Activated CD4-positive, alpha-beta T cell treated with anti-CD3 and anti-CD28 coated beads, Interleukin-2, Interleukin-4, amounts not matched to agents 100 ng/mL and 50 ng/mL, durations not matched to agents 16 hours and 8 hours (primary cell): ENCODE measurements at places on chromosomes 5 and 9.

- DNase-seq: no peak
Observed at GRCh38 chr5:133643365-133643764, 31.0 kb upstream of the FSTL4 start.

DNA sequence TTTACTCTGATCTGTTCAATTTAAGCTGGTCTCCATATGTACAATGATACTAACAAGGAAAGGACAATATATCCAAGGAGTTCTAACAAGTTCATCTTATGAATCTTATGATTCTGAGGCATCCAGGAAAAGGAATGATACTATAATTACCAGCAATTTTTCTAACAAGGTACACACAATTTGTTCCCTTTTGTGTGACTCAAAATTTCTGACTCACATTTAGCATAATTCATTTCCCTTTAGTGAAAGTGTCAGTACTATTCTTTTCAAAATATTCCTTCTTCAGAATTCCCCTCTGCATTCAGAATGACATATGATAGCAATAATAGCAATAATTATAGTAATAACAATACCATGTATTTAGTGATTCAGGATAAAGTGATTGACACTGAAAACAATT lies 594.8 kb downstream of the DMRTA1 start:
- no peak for DNase-seq

GRCh38 chr5:94161801-94162200 lies 420.4 kb upstream of the POU5F2 start:
- DNase-seq: no peak

GRCh38 chr9:136815422-136815782 lies 7.7 kb downstream of the RABL6 start:
- DNase-seq: no peak

GRCh38 chr9:95736370-95736769 lies 139.1 kb upstream of the ERCC6L2 start:
- no peak for DNase-seq

DNA sequence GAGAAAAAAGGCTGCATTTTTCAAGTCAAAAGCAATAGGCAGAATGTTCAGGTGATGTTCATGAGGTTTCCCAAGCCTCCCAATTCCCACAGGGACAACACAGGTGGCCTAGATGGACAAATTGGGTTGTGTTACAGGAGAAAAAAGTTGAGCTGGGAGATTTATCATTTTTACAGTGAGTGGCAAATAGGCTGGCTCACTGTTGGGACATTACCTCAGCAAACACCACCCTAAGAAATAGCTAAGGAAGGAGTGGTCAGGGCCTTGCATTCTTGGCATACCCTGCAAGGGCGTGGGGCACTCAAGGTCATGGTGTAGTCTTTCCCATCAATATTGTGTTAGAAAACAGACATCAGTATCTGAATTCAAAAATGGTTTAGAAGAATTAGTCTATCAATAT lies 23.3 kb upstream of the CPLANE1 start:
- DNase-seq: no peak

GRCh38 chr5:172410160-172410559 lies 44.2 kb downstream of the SH3PXD2B start:
- peak; percentile 51 for DNase-seq

DNA sequence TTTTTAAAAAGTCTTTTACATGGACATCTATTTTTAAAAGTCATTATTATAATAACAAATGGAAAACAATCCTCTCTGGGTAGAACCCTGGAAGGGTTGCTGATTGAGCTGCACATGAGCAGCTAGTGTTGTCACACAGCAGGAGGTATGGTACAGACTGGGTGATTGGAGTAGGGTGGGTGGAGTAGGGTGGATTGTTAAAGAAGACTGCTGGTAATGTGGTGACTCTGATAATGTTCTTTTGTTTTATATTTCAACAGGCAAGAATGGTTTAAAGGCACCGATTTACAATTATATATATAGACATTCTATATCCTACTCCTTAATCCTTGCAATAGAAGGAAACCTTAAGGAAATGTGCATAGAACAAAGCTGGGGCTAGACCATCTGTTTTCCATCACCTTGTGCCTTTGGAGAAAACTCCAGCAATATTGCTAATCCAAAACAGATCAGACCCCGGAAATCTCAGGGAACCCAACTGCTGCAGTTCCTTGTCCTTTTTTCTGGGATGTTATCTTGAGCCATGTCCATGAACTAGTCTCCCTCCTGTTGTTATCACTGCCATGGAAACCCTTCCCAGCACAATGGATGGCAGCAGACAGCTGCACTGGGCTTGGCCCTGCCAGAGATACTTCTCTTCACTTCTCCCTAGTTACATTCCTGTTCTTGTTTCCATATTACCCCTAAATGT lies 129.7 kb downstream of the YIPF5 start:
- no peak for DNase-seq

- no peak for DNase-seq
Observed at GRCh38 chr9:80602291-80602690, 1030.5 kb downstream of the TLE4 start.

DNA sequence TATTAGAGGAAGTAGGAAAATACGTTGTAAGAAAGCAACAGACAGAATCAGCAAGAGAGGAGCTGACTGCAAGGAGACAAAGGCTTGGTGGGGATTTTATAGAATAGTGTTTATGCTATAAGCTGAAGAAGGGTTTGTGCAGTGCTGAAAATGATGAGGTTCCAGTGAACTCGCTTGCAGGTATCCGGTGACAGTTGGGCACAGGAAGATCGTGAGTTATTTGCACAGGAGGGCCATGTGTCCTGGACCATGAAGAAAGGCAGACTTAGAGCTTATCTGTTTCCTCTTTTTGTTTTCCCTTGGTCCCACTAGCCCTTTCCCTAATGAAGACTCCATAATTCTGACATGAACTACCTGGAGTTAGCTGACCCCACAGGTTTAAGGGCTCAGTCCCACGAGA lies 61.4 kb downstream of the NXNL2 start:
- DNase-seq: no peak
